ENCODE measurements at places on chromosomes 11 and 22. TPM values are rescaled to one million over a fixed set of nuclear protein-coding genes. Genes with fewer than 3 reads are reported as not detected.
A peak's percentile ranks its signal among the peaks of the same experiment; 100 is the strongest.

DNA sequence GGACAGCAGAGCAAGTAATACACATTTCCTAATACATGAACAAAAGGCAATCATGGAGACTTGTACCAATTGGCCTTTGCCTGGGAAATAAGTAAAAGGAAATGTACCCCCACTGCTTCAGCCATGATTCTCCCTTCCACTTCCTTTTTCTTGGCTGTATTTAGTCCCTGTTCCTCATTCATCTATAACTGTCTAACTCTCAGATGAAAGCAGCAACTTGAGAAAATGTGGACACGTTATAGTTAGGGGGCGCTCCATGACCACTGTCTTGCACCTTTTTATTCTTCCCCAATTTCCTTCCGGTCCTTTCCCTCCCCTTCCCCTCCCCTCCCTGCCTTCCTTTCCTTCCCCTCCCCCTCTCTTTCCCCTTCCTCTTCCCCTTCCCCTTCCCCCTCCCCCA is 61.3 kb upstream of the BARX2 start:
- H3K4me1 ChIP-seq: no peaks in the 10 kb centered on the region
- H3K4me3 ChIP-seq: no peak overlapping the region
- no peak overlapping the region for H3K27ac ChIP-seq
- no peaks in the 10 kb centered on the region for H3K36me3 ChIP-seq

- DNase-seq: no peak
- H3K27me3 ChIP-seq: peaks cover 5% of the 10 kb centered on the region
- H3K27ac ChIP-seq: no peak overlapping the region
- no peaks in the 10 kb centered on the region for H3K36me3 ChIP-seq
- no peaks in the 10 kb centered on the region for H3K4me1 ChIP-seq
Measured at GRCh38 chr11:79018371-79018849, 422.4 kb downstream of the TENM4 start.

DNA sequence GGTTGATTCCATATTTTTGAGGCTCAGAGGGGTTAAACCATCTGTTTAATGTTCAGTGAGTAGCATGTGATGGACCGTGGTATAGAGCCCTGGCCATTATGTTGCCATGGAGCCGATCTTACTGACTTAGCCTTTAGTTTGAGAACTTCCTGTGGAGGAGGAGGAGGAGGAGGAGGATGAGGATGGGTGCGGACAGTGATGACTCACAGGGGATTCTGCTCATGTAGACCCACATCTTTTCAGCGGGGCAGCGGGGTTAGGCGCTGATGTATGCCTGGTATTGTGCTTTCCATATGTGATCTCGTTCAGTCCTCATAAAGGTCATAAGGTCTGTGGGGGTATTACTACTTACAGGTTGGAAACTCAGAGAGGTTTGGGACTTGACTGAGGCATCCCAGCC is 13.9 kb downstream of the STX3 start:
- peaks cover 46% of the 10 kb centered on the region for H3K36me3 ChIP-seq
- no peak overlapping the region for H3K27ac ChIP-seq
- H3K4me3 ChIP-seq: no peak overlapping the region
- H3K4me1 ChIP-seq: peaks cover 31% of the 10 kb centered on the region
- H3K27me3 ChIP-seq: no peaks in the 10 kb centered on the region

- no peak overlapping the region for H3K4me3 ChIP-seq
- H3K27ac ChIP-seq: no peak overlapping the region
- no peaks in the 10 kb centered on the region for H3K4me1 ChIP-seq
- no peak for DNase-seq
Measured at GRCh38 chr11:106389101-106389500, 311.6 kb downstream of the AASDHPPT start.

GRCh38 chr11:129102225-129102624 is 89.9 kb downstream of the ARHGAP32 start:
- no peak overlapping the region for H3K4me3 ChIP-seq
- no peak overlapping the region for H3K27ac ChIP-seq
- H3K4me1 ChIP-seq: no peaks in the 10 kb centered on the region
- H3K27me3 ChIP-seq: no peaks in the 10 kb centered on the region
- no peak for DNase-seq

GRCh38 chr11:7527029-7527428 is 13.2 kb downstream of the PPFIBP2 start:
- peaks cover under 1% of the 10 kb centered on the region for H3K36me3 ChIP-seq
- peak overlapping the region; percentile 70 for H3K27ac ChIP-seq
- H3K4me3 ChIP-seq: peak overlapping the region; percentile 20
- H3K27me3 ChIP-seq: no peaks in the 10 kb centered on the region
- DNase-seq: peak; percentile 79
- H3K4me1 ChIP-seq: peaks cover 50% of the 10 kb centered on the region

DNA sequence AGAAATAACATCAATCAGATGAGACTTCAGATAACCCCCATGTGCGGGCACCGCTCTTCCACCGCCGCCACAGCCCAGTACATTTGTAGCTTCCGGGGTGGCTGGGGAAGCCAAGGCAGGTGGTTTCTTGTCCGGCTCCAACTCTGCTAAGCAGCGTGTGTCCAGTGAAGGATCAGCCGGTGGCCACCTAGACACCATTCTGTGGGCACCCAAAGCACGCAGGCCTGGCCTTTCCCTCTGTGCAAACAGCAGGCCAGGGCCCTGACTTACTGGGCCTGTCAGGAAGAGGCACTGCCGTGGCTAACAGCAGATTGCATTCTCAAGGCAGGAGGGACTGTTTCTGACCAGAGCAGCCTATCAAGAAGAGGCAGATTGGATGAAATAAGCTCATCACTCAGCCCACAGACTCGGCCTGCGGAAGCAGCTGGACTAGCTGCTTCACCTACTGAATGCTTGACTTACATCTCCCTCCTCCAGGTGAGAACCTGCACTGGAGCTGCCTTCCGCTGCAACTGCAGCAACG is 74.8 kb downstream of the ETS1 start:
- H3K36me3 ChIP-seq: peaks cover 99% of the 10 kb centered on the region
- peaks cover 84% of the 10 kb centered on the region for H3K4me1 ChIP-seq
- peak overlapping the region; percentile 82 for H3K27ac ChIP-seq

The JAML gene
- total RNA-seq: 144 TPM

GRCh38 chr11:1150116-1150515 is 7.6 kb upstream of the MUC5AC start:
- no peak overlapping the region for H3K27ac ChIP-seq
- peaks cover 4% of the 10 kb centered on the region for H3K27me3 ChIP-seq
- no peaks in the 10 kb centered on the region for H3K36me3 ChIP-seq
- H3K4me1 ChIP-seq: peaks cover 7% of the 10 kb centered on the region
- H3K4me3 ChIP-seq: no peak overlapping the region

DNA sequence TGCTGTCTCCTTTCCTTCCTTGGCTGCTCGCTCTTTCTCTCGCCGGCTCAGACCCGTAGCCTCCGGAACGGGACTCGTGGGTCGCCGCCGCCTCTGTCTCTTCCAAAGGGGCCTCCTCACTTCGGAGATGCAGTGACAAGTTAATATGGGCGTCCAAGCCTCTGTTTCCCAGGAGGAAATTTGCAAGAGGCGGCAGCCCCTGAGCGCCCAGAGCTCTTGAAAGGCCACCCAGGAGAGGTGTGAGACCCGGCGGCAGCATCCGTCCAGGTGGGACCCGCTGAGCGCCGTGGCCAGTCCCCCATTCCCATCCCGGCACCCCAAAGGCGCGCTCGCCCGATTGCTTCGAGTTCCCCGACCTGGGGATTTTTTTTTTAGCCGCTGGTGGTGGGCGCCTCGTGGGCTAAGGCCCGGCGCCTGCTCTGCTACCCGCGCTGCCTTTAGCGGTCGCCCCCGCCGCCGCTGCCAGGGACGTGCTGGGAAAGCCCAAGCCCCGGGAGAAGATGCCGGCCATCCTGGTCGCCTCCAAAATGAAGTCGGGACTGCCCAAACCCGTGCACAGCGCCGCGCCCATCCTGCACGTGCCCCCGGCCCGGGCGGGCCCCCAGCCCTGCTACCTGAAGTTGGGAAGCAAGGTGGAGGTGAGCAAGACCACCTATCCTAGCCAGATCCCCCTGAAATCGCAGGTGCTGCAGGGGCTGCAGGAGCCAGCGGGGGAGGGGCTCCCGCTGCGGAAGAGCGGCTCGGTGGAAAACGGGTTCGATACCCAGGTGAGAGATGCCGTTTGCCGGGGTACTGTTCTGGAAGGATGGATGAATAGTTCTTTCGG is 772 bp downstream of the NAV2 start:
- DNase-seq: no peak
- H3K27me3 ChIP-seq: peaks cover 59% of the 10 kb centered on the region
- peaks cover 25% of the 10 kb centered on the region for H3K4me1 ChIP-seq

GRCh38 chr11:80327956-80328614 is 887.3 kb upstream of the TENM4 start:
- no peak overlapping the region for H3K4me3 ChIP-seq
- H3K27me3 ChIP-seq: no peaks in the 10 kb centered on the region
- no peaks in the 10 kb centered on the region for H3K36me3 ChIP-seq
- H3K27ac ChIP-seq: no peak overlapping the region
- H3K4me1 ChIP-seq: no peaks in the 10 kb centered on the region

All from activated CD8-positive, alpha-beta T cell treated with anti-CD3 and anti-CD28 coated beads, Interleukin-2, amount 10 ng/mL, durations not matched to agents 7 days and 5 days (primary cell).